Activated T-helper 2 cell treated with anti-CD3 and anti-CD28 coated beads, Interferon-gamma antibody, Interleukin-2, Interleukin-4, amounts not matched to agents 10 μg/mL and 5 μg/mL and 100 μg/mL, durations not matched to agents 14 hours and 24 hours and 36 hours (primary cell): ENCODE measurements at places on chromosomes 12 and 14. TPM values are rescaled to one million over a fixed set of nuclear protein-coding genes. Genes with fewer than 3 reads are reported as not detected.

ZDHHC22 gene
- not detected in 2 replicates for total RNA-seq

TAS2R14 gene
- 2.6 and 2.8 TPM in 2 replicates for total RNA-seq

DHRS4L2 gene
- total RNA-seq, result 23.9 and 24.9 TPM in 2 replicates

TPPP2 gene
- not detected in 2 replicates for total RNA-seq

ACTR6 gene
- 40.4 and 42.1 TPM in 2 replicates for total RNA-seq

ACOT6 gene
- not detected in 2 replicates for total RNA-seq

TAS2R46 gene
- total RNA-seq, result 1.3 and 2.0 TPM in 2 replicates

SYNDIG1L gene
- not detected in 2 replicates for total RNA-seq

CTSG gene
- total RNA-seq, result not detected in 2 replicates

DENND5B gene
- 0.51 and 1.2 TPM in 2 replicates for total RNA-seq

HVCN1 gene
- 9.7 TPM in 2 replicates for total RNA-seq

KCNA5 gene
- not detected in 2 replicates for total RNA-seq

PLA2G1B gene
- total RNA-seq, result not detected in 2 replicates

KRT71 gene
- not detected in 2 replicates for total RNA-seq

SPX gene
- total RNA-seq, result 1.1 and 1.6 TPM in 2 replicates

GRCh38 chr14:31207287-31207754, 272 bp downstream of the HECTD1 start:
- H3K27ac ChIP-seq, result peak overlapping the region; percentile 94
- H3K36me3 ChIP-seq, result peaks cover 32% of the 10 kb centered on the region
- peak overlapping the region; percentile 84 for H3K4me3 ChIP-seq

GRCh38 chr14:54420478-54421142, 20.6 kb downstream of the CNIH1 start:
- H3K4me1 ChIP-seq, result peaks cover 20% of the 10 kb centered on the region
- peak overlapping the region; percentile 85 for H3K27ac ChIP-seq
- no peak overlapping the region for H3K4me3 ChIP-seq
- H3K27me3 ChIP-seq, result no peaks in the 10 kb centered on the region

DNA sequence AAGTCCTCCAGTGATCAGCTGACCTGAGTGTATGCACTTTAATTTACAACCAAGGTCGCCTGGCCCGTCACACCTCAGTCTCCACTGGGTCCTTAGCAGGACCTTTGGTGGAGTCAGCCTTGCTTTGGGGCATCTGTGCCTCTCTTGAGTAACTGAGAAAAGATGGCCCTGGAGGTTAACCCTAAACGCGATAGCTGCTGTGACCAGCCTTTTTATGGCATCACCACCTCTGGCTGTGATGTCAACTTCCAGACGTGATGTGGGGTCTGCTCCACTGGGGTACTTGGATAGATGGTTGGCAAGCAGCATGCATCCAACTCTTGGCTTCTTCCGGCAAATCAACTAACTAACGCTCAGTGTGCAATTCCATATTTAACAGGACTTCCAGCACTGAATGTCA, 122.8 kb upstream of the RTL1 start:
- no peaks in the 10 kb centered on the region for H3K27me3 ChIP-seq
- no peak overlapping the region for H3K27ac ChIP-seq

- H3K4me3 ChIP-seq, result no peak overlapping the region
- no peak for DNase-seq
- peaks cover under 1% of the 10 kb centered on the region for H3K27me3 ChIP-seq
- no peak overlapping the region for H3K27ac ChIP-seq
Observed at GRCh38 chr12:68521848-68522502, 88.7 kb upstream of the RAP1B start.

- no peak for DNase-seq
- H3K4me1 ChIP-seq, result no peaks in the 10 kb centered on the region
- no peak overlapping the region for H3K4me3 ChIP-seq
- H3K36me3 ChIP-seq, result no peaks in the 10 kb centered on the region
Observed at GRCh38 chr12:67377021-67377420, 107.9 kb downstream of the CAND1 start.

DNA sequence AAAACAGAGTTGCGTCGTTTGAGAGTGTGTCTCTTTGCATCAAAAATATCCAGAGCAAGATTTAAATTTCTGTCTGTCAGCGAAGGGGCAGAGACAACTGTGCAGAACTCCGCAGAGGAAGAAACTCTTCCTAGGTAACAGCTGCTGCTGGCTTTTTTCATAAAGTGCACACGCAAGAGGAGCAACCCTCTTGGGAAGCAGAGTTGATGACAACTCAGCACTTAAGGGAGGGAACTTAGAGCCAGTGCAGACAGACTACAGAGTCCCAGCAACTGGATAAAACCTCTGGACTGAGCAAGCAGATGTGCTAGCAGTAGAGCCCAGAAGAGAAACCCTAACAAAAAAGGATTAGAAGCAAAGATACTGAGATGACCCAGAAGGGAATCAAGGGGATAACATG, 337.1 kb downstream of the PCNX1 start:
- no peaks in the 10 kb centered on the region for H3K27me3 ChIP-seq
- H3K27ac ChIP-seq, result no peak overlapping the region
- peaks cover 46% of the 10 kb centered on the region for H3K4me1 ChIP-seq

GRCh38 chr14:36845356-36846012, 183.8 kb downstream of the PAX9 start:
- no peak overlapping the region for H3K4me3 ChIP-seq
- H3K36me3 ChIP-seq, result no peaks in the 10 kb centered on the region
- no peaks in the 10 kb centered on the region for H3K27me3 ChIP-seq
- DNase-seq, result no peak

GRCh38 chr12:78931466-78931990, 67.0 kb downstream of the SYT1 start:
- H3K4me3 ChIP-seq, result no peak overlapping the region
- no peaks in the 10 kb centered on the region for H3K4me1 ChIP-seq
- DNase-seq, result no peak
- no peak overlapping the region for H3K27ac ChIP-seq
- H3K36me3 ChIP-seq, result no peaks in the 10 kb centered on the region

GRCh38 chr14:104845834-104846441, 19.1 kb upstream of the CEP170B start:
- H3K27ac ChIP-seq, result no peak overlapping the region
- H3K4me1 ChIP-seq, result no peaks in the 10 kb centered on the region
- peaks cover 51% of the 10 kb centered on the region for H3K27me3 ChIP-seq
- H3K4me3 ChIP-seq, result no peak overlapping the region

GRCh38 chr12:77610446-77610845, 220.2 kb upstream of the NAV3 start:
- no peaks in the 10 kb centered on the region for H3K27me3 ChIP-seq
- no peak overlapping the region for H3K4me3 ChIP-seq
- no peaks in the 10 kb centered on the region for H3K4me1 ChIP-seq
- no peak for DNase-seq

- no peaks in the 10 kb centered on the region for H3K27me3 ChIP-seq
- no peak for DNase-seq
- no peak overlapping the region for H3K4me3 ChIP-seq
- H3K27ac ChIP-seq, result no peak overlapping the region
- H3K4me1 ChIP-seq, result no peaks in the 10 kb centered on the region
Observed at GRCh38 chr14:29671034-29671433, 256.6 kb downstream of the PRKD1 start.

GRCh38 chr12:53380794-53381730, 1.1 kb downstream of the SP1 start:
- H3K27me3 ChIP-seq, result no peaks in the 10 kb centered on the region
- peaks cover 37% of the 10 kb centered on the region for H3K36me3 ChIP-seq
- peaks cover 40% of the 10 kb centered on the region for H3K4me1 ChIP-seq
- H3K4me3 ChIP-seq, result peak overlapping the region; percentile 87

- H3K36me3 ChIP-seq, result no peaks in the 10 kb centered on the region
- H3K27me3 ChIP-seq, result peaks cover 75% of the 10 kb centered on the region
- H3K4me3 ChIP-seq, result no peak overlapping the region
- no peak overlapping the region for H3K27ac ChIP-seq
Observed at GRCh38 chr12:26116829-26117715, 7.8 kb downstream of the BHLHE41 start.

- no peaks in the 10 kb centered on the region for H3K27me3 ChIP-seq
- no peak for DNase-seq
- no peak overlapping the region for H3K27ac ChIP-seq
- no peaks in the 10 kb centered on the region for H3K36me3 ChIP-seq
- no peak overlapping the region for H3K4me3 ChIP-seq
Observed at GRCh38 chr14:79842270-79842669, 369.0 kb downstream of the DIO2 start.

- no peaks in the 10 kb centered on the region for H3K27me3 ChIP-seq
- no peak overlapping the region for H3K4me3 ChIP-seq
Observed at GRCh38 chr14:102363182-102363943, 622 bp downstream of the TECPR2 start.

DNA sequence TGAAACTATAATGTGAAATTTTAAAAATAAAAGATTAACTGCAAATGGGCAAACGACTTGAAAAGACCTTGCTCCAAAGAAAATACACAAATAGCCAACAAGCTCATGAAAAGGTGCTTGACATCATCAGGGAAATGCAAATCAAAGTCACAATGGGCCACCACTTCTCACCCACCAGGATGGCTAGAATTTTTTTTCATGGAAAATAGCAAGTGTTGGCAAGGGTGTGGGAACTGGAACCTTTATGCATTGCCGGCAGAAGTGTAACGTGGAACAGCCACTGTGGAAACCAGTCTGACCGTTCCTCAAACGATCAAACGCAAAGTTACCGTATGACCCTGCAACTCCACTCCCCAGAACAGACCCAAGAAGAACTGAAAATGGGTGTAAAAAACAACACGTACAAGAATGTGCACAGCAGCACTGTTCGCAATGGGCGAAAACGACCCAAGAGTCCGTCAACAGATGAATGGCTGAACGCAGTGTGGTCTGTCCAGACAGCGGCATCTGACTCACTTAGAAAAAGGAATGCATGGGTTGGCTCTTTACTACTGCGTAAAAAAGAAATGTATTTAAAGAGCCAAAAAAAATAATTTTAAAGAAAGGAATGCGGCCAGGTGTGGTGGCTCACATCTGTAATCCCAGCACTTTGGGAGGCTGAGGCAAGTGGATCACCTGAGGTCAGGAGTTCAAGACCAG, 40.2 kb downstream of the SCARB1 start:
- no peak overlapping the region for H3K27ac ChIP-seq
- H3K27me3 ChIP-seq, result no peaks in the 10 kb centered on the region
- no peaks in the 10 kb centered on the region for H3K36me3 ChIP-seq
- no peak for DNase-seq

DNA sequence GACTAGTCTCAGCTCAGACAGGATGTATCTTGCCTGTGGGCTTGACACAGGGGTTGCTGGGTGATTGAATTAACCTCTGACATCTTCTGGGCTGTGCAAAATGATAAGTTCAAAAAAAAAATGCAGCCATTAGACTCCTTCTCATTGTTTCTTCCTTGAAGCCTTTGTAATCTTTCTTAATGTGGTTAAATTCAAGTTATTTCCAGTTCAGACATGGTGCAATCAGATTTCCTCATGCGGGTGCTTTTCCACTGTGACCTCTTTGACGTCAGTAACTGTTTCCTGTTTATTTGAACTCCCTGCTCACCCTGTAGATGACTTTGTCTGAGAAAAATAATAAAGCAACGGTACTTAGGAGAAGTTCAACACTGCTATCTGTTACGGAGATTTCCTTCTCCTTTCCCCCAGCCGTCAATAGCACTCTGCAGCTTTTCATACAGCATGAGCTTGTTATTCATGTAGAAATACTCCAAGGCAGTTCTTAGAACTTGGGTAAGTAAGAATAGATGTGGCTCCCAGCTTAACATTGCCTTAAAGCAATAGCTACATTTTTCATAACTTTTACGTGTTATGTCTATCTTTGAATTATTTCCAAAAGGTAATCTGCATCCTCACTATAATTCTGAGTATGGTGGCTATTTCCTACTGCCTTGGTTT, 155.5 kb downstream of the PRKCH start:
- peaks cover 85% of the 10 kb centered on the region for H3K4me1 ChIP-seq
- peak overlapping the region; percentile 67 for H3K4me3 ChIP-seq
- H3K36me3 ChIP-seq, result peaks cover 39% of the 10 kb centered on the region
- peak overlapping the region; percentile 95 for H3K27ac ChIP-seq

GRCh38 chr12:1533205-1533601, 61.2 kb downstream of the FBXL14 start:
- H3K4me3 ChIP-seq, result peak overlapping the region; percentile 60
- peaks cover 28% of the 10 kb centered on the region for H3K4me1 ChIP-seq
- H3K27ac ChIP-seq, result no peak overlapping the region
- H3K36me3 ChIP-seq, result no peaks in the 10 kb centered on the region
- DNase-seq, result peak; percentile 23

GRCh38 chr12:95625012-95625411, 73.7 kb upstream of the USP44 start:
- H3K27me3 ChIP-seq, result no peaks in the 10 kb centered on the region
- H3K36me3 ChIP-seq, result no peaks in the 10 kb centered on the region
- no peaks in the 10 kb centered on the region for H3K4me1 ChIP-seq
- H3K27ac ChIP-seq, result no peak overlapping the region
- H3K4me3 ChIP-seq, result no peak overlapping the region
- no peak for DNase-seq

- DNase-seq, result no peak
- H3K4me3 ChIP-seq, result no peak overlapping the region
- H3K4me1 ChIP-seq, result no peaks in the 10 kb centered on the region
- no peak overlapping the region for H3K27ac ChIP-seq
- H3K27me3 ChIP-seq, result no peaks in the 10 kb centered on the region
Observed at GRCh38 chr14:40248671-40249070, 816.4 kb upstream of the FBXO33 start.

- H3K27ac ChIP-seq, result no peak overlapping the region
- no peak overlapping the region for H3K4me3 ChIP-seq
- peaks cover 18% of the 10 kb centered on the region for H3K4me1 ChIP-seq
- no peaks in the 10 kb centered on the region for H3K36me3 ChIP-seq
- DNase-seq, result no peak
Observed at GRCh38 chr12:3170423-3171194, 93.4 kb downstream of the TSPAN9 start.

GRCh38 chr12:110465024-110465423, 3.0 kb downstream of the GPN3 start:
- peaks cover 22% of the 10 kb centered on the region for H3K4me1 ChIP-seq
- no peak for DNase-seq
- H3K36me3 ChIP-seq, result peaks cover 40% of the 10 kb centered on the region
- no peak overlapping the region for H3K4me3 ChIP-seq
- H3K27me3 ChIP-seq, result no peaks in the 10 kb centered on the region

- peak overlapping the region; percentile 92 for H3K27ac ChIP-seq
- peak overlapping the region; percentile 86 for H3K4me3 ChIP-seq
- H3K27me3 ChIP-seq, result no peaks in the 10 kb centered on the region
Observed at GRCh38 chr14:64387232-64387781, 846 bp upstream of the MTHFD1 start.

DNA sequence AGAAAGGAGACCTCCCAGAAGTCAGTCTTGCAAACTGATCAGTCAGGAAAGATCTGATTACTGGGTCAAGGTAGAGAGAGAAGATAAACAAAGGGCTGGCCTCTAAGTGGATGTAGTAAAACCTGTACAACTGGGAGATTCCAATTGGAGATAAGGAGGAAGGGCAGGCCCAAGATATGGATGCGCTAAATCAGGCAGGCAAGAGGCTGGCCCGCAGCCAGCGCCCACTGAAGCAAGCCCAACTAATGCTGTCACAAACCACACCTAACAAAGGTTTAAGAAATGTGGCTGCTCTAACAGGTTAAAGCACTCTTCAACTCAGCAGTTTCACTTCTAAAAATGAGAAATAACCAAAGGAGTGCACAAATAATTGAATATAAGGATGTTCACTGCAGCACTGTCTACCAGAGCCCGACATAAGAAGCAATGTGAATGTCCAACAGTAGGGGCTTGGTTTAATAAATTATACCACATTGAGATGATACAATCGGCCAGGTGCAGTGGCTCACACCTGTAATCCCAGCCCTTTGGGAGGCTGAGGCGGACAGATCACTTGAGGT, 4.7 kb downstream of the GLTP start:
- peaks cover 31% of the 10 kb centered on the region for H3K4me1 ChIP-seq
- peaks cover 5% of the 10 kb centered on the region for H3K36me3 ChIP-seq
- H3K27ac ChIP-seq, result no peak overlapping the region
- DNase-seq, result no peak

GRCh38 chr12:21656905-21657325, 727 bp downstream of the LDHB start:
- peak overlapping the region; percentile 99 for H3K4me3 ChIP-seq
- H3K36me3 ChIP-seq, result peaks cover 52% of the 10 kb centered on the region
- H3K27me3 ChIP-seq, result no peaks in the 10 kb centered on the region
- H3K4me1 ChIP-seq, result peaks cover 41% of the 10 kb centered on the region
- H3K27ac ChIP-seq, result peak overlapping the region; percentile 99

GRCh38 chr14:105012171-105012985, 8.5 kb downstream of the CDCA4 start:
- peaks cover 52% of the 10 kb centered on the region for H3K36me3 ChIP-seq
